ENCODE measurements at places on chromosomes 5 and 9.

- DNase-seq, result no peak
These were observed 158.1 kb downstream of the C9orf152 start for GRCh38 chr9:110049699-110050450.

DNA sequence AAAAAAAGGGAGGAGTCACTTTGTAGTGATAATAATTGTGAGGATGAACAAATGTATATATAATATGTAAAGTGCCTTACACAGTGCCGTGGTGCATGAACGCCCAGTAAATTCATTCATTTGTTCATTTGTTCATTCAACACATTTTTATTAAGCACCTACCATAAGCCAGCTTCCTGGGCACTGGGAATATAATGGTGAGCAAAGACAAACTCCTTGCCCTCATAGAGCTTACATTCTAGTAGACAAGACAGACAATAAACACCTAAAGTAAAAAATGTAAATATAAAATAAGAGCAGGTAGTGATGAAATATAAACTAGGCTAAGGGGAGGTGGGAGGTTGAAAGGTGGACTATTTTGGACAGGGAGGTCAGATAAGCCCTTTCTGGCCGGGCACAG lies 32.0 kb downstream of the SPRY4 start:
- no peak for DNase-seq

DNA sequence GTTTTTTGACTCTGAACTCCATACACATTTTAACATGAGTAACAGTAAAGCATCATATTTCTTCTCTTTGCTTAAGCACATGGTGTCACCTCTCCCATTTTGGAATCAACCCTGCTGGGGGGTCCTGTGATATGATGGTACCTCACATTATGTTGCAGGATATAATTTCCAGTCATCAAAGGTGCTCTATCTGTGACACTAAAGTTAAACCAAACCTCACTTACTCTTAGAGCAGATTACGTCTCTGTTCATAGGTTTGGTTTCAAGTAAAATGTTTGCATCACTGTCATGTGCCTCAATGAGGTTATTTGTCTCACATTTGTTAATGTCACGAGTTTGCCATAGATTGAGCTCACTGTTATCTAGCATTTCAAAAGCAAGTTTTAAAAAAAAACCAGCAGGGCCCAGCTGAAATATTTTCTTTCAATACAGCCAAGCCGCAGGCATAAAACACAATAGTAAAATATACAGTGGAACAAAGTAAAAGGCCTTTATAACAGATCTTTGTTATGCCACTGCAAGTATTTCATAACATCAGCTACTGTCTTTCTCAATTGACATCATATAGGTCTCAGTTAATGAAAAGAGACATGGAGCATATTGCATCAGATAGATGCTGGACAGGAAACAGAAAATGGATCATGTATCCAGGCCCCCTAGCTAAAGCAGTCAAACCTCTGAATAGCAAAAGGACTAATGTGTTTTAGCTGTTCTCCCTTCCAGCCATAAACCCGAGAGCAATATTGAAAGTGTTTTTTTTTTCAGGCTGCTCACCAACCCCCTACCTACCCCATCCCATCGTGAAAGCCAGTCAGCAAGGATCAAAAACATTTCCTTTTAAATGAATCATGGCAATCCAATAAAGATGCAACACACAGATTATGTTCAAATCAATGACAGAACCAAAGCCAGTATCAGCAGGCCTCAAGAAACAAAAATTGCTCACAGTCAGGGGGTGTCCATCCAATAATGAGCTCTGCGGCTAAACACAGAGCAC lies 182.1 kb upstream of the ITGA1 start:
- DNase-seq, result peak; percentile 1

GRCh38 chr9:97508852-97509251 lies 7.4 kb downstream of the TMOD1 start:
- no peak for DNase-seq

DNA sequence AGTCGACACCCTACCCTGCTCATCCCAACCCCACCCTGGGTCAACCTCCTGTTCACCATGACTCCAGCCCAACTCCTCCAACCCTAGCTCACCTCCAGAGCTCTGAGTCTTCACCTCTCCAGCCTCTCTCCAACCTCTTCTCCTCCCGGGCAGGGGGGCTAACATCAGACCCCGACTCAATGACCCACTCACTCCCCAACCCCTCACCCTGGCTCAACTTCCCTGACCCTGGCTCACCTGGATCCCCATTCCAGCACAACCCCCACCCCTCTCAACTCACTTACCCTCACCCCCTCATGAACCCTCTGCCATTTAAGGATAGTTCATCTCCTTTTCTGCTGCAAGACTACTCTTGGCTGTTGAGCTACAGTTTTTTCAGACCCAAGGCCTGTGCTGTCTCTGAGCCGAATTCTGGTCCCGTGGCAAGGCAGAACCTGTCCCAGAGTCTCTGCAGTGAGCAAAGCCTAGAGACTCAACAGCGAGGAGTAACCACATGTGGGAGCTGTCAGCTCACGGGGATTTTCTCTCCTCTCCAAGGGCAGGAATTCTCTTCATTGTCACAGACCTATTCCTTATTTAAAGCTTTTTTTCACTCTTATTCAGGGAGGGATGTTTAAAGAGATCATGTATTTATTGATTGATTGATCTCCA lies 29.8 kb downstream of the ANKRD33B start:
- DNase-seq, result no peak

- no peak for DNase-seq
These were observed 750.3 kb downstream of the MAT2B start for GRCh38 chr5:164255598-164256213.

- DNase-seq, result no peak
These were observed 34.5 kb downstream of the FGF18 start for GRCh38 chr5:171453988-171454387.

GRCh38 chr9:123377211-123377971 lies 21.4 kb downstream of the CRB2 start:
- no peak for DNase-seq

DNA sequence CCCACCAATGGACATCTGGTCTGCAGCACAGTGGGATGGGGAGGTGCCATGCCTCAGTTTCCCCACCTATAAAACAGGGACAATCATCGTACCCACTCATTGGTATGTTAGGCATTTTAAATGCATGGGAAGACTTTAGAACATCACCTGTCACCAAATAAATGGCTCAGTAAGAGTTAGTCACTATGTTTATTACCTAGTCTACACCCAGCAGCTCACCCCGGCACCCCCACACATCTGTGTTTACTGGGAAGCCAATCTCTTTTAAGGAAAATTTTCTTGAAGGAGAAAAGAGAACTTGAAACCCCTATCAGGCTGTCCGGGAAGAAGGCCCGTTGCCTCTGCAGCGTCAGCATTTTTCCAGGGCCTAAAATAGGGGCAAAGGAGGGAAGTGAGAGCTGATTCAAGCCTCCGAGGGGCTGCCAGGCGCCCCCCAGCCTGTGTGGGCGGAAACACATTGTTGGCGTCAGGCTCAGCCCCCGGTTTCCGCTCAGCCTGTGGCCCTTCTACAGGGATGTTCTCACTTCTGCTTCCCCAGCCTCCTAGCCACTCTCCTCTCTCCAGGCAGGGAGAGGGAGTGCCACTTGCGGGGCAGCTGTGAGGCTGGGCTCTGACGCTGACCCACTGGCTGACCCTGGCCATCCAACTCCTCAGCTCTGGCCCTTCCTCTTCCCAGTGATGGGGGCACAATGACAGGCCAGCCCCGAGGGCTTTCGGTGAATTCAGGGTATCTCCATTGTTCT lies 4.6 kb downstream of the CSF1R start:
- DNase-seq, result no peak

DNA sequence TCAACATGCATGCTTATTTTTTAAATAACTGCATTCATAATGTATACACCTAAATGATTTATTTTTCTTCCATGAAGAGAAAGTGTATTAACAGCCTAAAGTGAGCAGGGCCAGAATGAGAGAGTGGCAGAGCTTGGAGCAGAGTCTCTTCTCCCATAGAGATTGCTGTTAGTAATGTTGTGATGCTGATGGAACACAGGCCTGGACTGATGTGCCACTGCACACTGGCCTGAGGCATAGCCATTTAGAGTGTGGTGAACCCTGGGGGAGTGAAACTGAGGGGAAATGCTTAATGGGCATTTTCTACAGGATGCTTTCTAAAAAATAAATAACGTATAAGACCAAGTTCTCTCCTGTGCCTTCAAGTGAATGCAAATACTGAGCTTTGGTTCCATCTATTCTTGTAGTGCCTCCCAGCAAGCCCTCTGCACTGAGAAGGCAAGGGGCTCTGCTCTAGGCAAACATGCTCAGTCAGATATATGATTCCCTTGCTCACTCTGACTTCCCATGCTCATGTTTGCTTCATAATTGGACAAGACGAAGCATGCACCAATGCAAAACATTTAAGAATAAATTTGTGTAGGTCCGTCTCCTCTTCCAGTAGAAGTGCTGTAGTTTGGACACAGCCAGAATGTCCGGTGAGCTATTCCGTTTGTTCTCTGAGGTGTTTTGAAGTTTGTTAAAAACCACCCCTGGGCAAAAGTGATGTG lies 185.7 kb downstream of the PBX3 start:
- DNase-seq, result no peak

DNA sequence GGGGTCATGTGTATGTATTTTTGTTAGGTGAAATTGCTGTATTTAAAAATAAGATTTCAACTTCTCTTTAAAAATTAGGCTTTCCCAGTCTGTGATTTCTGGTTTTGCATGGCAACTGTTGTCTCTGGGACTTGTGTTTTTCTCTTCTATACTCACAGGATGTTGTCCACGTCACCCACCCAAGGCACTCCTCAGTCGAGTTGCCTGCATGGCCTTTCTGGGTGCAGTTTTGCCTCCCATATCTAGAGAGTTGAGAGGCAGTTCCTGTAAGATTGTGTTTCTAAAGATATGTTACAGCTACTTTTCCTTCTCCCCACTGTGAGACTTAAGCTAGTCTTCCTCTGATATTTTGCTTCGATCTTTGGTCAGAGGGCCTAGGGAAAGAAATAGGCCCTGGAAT lies 2.3 kb upstream of the ASPN start:
- no peak for DNase-seq

DNA sequence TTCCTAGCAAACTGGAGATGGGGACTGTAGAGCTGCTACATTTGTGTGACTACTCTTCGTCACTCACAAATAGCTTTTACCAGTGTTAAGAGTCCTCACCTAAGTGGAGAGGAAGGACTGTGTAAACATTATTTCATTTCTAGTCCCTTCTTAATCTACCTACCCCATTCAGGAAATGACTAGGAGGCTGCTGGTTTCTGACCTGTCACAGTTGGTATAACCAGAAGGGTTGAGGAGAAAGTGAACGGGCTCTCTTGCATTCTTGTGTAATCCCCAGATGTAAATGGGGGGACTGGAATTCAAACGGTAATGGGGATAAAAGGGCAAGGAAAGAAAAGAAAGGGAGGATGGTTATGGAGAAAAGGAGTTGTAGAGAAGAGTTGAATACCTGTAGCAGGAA lies 35.4 kb upstream of the BNIP1 start:
- DNase-seq, result no peak

DNA sequence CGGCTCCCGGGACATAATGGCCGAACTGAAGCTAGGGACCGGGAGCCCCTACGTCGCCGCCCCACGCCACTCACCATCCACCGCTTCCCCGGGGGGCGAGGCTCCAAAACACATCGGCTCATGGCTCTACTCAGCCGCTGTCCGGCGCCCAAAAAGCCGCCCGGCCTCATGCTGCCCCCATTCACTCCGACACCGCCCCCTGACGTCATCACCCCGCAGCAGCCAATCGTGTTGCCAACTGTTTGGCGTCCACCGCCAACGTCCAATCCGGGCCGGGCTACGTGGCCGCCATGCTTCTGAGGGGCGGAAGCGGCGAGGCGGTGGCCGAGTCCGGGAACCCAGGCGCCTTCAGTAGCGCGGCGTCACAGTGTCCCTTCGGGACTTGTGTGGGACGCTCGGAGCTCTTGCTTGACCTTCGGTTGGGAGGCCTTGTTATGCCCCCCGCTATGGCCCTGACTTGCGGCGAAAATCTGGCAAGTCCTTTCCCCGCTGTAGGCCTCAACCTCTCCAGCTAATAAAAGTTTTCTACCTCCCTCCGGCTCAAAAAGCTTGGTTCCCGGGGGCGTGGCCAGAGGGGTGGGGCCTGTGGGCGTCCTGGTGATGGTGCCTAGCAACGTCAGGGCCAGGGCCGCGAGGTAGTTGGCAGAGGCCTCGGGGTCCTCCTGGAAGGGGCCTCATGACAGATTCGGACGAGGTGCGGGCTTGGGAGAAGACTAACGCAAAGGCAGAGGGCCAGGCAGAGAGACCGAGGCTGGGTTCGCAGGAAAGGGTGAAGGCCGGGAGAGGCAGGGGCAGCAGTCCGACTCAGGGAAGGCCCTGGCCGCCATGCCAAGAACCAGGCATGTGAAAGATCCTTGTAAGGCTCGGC lies at the start of the genes PTRH1 and TTC16:
TSS of gene PTRH1 (minus strand) at position 194 of the 868 bp plus-strand sequence. CDS start at position 170, 24 bp downstream.
TSS of gene TTC16 (plus strand) at position 610 of the 868 bp plus-strand sequence. CDS start at position 677, 67 bp downstream.
- DNase-seq, result peak; percentile 94

DNA sequence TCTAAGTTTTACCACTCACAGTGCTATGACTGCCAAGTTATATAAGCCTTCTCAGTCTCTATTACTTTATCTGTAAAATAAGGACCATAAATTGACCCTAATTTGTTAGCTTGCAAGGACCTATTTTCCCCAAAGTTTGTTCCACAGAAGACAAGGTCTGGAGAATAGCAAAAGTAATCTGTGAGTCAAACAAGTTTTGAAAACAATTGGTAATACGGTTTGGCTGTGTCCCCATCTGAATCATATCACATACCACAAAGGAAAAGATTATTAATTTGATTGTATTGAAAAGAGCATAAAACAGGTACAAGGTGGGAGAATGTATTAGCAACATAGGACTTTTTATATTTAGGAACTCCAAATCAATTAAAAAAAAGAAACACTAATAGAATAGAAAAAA lies 124.0 kb upstream of the TARS1 start:
- DNase-seq, result no peak

Measured in fibroblast of skin of abdomen (primary cell).